ENCODE measurements at places on chromosomes 4 and X. TPM values are rescaled to one million over a fixed set of nuclear protein-coding genes. Genes with fewer than 3 reads are reported as not detected.

- DNase-seq, result peak; percentile 33
Measured at GRCh38 chr4:38489924-38490639, 173.9 kb upstream of the KLF3 start.

DNA sequence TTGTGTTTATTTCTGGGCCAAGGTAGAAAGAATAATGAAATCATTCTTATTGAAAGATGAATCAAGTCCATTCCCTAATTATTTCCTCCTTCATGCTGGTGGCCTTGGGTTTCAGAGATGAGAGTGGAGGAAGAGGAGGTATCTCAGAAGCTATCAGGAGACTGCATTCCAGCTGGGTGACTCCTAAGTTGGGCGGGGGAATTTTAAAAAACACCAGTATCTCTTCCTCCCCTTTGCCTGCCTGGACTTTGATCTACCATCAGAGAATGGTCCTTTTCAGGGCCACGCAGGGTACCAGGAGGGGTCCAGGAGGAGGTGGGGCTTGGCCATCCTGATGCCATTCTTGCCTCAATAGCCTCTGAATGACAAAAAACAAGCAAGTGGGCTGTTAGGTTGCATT lies 104.4 kb downstream of the ASMT start:
- DNase-seq, result no peak

- DNase-seq, result peak; percentile 21
Measured at GRCh38 chrX:107632346-107632745, 4.0 kb downstream of the PRPS1 start.

GRCh38 chr4:14269824-14270223 lies 642.3 kb upstream of the BOD1L1 start:
- DNase-seq, result no peak

- DNase-seq, result no peak
Measured at GRCh38 chrX:140715787-140716186, 6.2 kb downstream of the LINC00632 start.

GRCh38 chrX:110341189-110342035 lies 17.2 kb upstream of the RTL9 start:
- DNase-seq, result peak; percentile 84

DNA sequence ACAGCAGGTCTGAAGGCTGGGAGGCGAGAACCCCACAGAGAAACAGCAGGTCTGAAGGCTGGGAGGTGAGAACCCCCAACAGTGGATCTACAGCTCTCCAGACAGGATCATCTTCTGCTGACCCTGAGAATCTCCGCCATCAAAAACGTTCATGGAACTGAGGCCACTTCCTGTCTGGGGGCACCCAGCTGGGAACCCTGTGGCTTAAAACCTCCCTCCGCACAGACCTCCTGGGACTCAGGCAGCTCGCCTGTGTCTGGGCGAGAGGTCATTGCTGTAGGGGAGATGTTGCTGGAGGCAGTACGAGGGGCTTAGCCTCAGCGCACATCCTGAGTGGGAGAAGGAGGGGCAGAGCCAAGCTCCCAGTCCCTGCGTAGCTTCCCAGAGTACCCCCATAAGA lies 15.1 kb upstream of the CLDN24 start:
- DNase-seq, result no peak

DNA sequence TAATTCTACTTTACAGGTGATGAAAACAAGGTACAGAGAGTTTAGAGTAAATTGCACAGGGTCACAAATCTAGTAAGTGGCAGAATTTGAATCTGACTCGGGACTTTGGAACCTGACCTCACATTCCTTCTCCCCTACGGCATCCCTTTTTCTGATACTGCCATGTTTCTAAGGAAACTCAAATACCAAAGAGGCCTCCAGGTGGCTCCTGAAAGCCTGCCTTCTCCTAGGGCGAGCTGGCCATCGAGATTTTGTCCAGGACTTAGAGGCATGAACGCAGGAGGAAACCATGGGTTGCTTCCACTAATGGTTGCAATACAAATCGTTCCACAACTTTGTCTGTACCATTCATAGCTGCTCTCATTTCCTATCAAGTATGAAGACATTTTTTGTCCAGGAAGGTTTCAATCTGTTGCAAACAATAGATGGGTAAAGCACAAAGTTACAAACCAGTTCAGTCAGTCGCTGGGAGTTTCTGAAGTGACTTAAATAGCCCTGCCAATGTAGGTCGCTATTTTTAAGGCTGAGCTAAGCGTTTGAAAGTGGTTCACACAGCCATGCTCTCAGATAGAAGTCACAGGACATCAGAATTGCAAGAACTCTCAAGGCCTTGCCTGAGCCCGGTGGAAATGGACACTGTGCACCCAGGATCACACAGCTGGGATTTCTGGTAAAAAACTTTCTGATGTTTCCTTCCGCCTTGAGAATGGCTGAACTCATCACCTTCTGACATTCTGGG lies 296.6 kb upstream of the PRPS2 start:
- no peak for DNase-seq

DNA sequence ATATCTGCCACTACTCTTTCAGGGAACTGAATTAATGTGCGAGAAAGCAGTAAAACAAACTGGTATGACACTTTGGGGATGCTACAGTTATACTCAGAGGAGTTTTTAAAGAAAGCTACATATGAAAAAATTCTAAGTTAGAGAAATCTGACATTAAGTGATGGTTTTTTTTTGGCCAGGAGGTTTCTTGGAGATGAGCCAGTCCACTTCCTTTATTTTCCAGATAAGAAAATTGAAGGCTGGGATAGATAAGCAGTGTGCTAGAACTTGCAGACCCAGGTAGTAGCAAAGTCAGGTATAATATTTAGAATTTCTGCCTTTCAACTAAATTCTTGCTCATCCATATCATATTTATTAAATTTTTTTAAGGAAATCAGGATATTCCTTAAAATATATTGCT lies 106.8 kb downstream of the FAT4 start:
- peak; percentile 22 for DNase-seq

- peak; percentile 50 for DNase-seq
Measured at GRCh38 chr4:125739760-125740159, 425.0 kb downstream of the FAT4 start.

The TSPAN5 gene
- total RNA-seq, result 61.4 TPM

The XK gene
- total RNA-seq, result 0.17 TPM

The PNCK gene
- total RNA-seq, result 0.65 TPM

The TMEM154 gene
- 13.2 TPM for total RNA-seq

The VSIG4 gene
- not detected for total RNA-seq

The MGARP gene
- total RNA-seq, result 0.45 TPM

The SPANXA1 gene
- not detected for total RNA-seq

The CT45A10 gene
- total RNA-seq, result not detected

The FGA gene
- total RNA-seq, result not detected

The CLCN4 gene
- 7.2 TPM for total RNA-seq

The LRIT3 gene
- 0.11 TPM for total RNA-seq

Data from astrocyte (in vitro differentiated cells and primary cell).